ENCODE measurements at places on chromosomes 16 and 17. TPM values are rescaled to one million over a fixed set of nuclear protein-coding genes. Genes with fewer than 3 reads are reported as not detected.

Gene CACNG1
- total RNA-seq = not detected

Gene ACSM2A
- not detected for total RNA-seq

Gene TLCD2
- total RNA-seq = 1.7 TPM

Gene GNG13
- total RNA-seq = not detected

Gene TBC1D24
- 12.8 TPM for total RNA-seq
